ENCODE measurements at places on chromosomes 3 and 15.

GRCh38 chr3:97821287-97821773 lies 481 bp upstream of the CRYBG3 start:
- no peak for DNase-seq

GRCh38 chr3:52775877-52776276 lies 1.5 kb upstream of the ITIH1 start:
- DNase-seq = no peak

DNA sequence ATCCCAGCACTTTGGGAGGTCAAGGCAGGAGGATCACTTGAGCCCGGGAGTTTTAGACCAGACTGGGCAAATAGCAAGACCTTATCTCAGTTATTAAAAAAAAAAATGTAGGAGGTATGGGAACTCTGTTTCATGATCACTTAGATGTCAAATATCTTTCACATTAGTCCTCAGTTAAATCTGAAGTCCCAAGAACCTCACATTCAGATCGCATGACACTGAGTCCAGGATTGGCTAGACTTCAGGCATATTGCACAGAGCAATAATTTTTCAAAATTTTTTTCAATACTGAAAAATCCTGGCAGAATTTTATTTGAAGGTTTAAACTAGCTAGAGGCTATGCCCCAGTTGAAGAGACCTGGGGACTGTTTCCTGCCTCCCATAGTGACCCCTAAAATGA lies 56.3 kb upstream of the ZNF148 start:
- DNase-seq = no peak

- DNase-seq = no peak
Measured at GRCh38 chr3:55623786-55624185, 136.7 kb upstream of the WNT5A start.

- DNase-seq = no peak
Measured at GRCh38 chr3:147656023-147656422, 246.9 kb downstream of the ZIC1 start.

DNA sequence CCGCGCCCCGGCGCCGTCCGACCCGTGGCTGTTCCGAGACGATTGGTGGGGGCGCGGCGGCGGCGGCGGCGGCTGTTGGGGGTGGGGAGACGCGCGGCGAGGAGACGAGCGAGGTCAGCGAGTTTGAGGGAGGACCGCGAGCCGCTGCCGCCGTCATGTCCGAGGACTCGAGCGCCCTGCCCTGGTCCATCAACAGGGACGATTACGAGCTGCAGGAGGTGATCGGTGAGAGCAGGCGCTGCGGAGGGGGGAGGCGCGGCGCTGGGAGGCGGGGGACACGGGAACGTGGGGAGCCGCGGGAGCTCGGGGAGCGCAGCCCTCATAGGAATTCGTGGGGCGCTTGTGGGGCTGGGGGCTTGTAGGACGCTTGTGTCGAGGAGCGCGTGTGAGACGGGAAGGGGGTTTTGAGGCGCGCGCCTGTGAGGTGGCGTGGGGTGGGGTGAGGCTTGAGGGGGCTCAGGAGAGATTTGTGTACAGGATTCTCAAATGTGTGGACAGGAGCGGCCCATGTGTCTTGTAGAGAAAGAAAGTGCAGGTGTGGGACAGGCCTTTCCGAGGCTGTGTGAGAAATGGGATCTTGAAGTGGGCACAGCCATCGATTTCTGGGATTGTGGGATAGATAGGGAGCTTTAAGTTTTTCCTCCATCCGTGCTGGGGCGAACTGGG lies 518 bp downstream of the OXSR1 start:
- DNase-seq = no peak
